Forelimb muscle (tissue), 1 donor: ENCODE measurements at places on chromosomes 1 and 21. TPM values are rescaled to one million over a fixed set of nuclear protein-coding genes. Genes with fewer than 3 reads are reported as not detected.

DNA sequence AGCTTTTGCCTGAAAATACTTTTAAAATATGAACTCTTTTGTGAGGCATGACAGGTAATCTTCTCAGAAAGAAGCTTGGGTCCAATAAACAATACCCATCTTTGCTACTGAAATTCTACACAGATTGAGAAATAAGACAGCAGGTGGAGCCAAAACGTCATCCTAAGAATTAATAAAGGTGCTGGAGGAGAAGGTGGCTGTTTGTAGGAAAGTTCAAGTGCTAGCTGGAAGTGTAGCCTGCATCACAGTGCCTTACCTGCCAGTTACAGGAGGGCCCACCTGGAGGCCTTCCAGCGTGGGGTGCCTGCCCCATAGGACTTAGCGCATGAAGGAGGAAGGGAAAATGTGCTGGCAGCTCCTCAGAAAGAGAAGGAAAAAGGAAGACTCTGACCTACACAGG lies 93.7 kb downstream of the TTC3 start:
- no peak for DNase-seq

DNA sequence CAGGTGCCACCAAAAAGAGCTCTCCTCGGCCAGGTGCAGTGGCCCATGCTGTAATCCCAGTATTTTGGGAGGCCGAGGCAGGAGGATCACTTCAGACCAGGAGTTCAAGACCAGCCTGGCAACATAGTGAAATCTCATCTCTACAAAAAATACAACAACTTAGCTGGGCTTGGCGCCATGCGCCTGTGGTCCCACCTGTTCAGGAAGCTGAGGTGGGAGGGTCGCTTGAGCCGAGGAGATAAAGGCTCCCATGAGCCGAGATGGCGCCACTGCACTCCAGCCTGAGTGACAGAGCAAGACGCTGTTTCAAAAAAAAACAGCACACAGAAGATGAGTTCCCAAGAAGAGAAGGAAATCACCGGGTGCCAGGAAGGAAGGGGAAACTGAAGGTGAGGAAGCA lies 67.0 kb downstream of the CHD5 start:
- DNase-seq, result no peak

GRCh38 chr1:56448529-56449300 lies 130.6 kb downstream of the PLPP3 start:
- no peak for DNase-seq

DNA sequence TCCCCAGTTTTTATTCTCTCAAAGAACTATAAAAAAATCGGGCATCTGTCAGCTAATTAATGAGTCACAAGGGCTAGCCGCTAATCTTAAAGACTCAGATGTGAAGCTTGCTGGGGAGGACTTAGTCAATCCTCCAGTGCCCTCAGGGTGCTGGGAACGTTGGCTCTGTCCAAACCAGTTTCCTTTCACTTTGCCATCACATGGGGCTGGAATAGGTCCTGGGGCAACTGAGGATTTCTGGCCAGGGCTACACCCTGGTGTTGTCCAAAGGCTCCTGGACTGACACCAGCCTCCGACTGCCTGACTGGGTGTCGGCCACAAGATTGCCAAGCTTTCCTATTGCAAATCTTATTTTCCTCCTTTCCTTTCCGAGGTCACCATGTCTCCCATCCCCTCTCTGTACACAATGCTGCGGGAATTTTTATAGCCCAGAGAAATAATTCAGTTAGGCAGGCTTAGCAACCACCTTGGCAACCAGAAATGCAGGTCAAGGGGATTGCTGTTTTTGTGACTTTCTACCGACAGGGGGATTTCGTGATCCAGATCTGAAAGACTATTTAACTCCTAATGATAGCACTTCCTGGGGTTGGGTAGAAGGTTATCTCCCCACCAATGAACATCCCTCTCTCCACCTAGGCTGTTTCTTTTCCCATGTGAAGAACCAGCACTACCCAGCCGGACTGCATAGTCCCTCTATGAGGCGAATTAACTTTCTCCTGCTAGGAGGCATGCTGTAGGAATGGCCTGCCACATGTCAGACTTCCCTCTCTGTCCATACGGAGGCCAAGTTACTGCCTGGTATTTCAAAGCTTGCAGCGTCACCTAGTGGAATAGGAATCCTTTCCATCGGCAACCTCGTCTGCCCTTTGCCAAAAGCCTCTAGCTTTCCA lies 29.9 kb upstream of the CTBS start:
- DNase-seq, result no peak

GRCh38 chr1:46522184-46522968 lies 29.1 kb downstream of the KNCN start:
- DNase-seq, result no peak

The AMY1A gene
- polyA plus RNA-seq, result not detected

The PPIE gene
- 41.7 TPM for polyA plus RNA-seq

The PTPRU gene
- polyA plus RNA-seq, result 14.1 TPM
